ENCODE measurements at places on chromosomes 13 and 19.

DNA sequence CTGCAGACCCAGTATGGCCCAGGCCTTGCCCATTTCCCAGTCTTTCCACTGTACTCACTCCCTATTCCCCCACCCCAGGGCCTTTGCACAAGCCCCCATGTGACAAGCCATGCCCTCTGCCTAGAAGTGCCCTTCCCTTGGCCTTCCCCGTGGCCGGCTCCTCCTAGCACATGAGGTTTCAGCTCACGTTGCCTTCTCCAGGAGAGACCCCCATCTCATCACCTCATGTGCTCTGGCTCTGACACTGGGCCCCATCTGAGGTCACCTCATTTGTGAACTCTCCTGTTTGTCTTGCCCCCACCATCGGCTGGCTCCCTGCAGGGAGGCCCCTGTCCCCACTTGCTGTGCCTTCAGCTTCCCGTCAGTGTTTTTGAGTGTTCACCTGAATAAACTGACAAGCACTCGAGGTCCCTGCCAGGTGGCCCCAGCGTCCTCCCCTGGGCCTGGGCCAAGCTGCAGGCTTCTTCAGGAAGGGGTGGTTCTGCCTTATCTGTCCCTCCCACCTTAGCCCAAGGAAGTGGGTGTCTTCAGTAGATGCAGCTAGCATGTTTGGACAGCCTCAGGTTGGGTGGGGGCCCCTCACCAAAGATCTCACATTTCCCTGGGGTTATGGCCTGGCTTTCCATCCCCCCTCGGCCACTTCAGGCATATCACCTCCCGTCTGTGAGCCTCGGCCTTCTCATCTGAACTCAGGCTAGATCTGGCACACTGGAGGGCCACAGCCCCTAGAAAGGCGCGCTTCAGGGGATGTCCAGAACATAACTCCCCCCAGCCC is 3.8 kb upstream of the SLC25A42 start:
- no peak for DNase-seq

DNA sequence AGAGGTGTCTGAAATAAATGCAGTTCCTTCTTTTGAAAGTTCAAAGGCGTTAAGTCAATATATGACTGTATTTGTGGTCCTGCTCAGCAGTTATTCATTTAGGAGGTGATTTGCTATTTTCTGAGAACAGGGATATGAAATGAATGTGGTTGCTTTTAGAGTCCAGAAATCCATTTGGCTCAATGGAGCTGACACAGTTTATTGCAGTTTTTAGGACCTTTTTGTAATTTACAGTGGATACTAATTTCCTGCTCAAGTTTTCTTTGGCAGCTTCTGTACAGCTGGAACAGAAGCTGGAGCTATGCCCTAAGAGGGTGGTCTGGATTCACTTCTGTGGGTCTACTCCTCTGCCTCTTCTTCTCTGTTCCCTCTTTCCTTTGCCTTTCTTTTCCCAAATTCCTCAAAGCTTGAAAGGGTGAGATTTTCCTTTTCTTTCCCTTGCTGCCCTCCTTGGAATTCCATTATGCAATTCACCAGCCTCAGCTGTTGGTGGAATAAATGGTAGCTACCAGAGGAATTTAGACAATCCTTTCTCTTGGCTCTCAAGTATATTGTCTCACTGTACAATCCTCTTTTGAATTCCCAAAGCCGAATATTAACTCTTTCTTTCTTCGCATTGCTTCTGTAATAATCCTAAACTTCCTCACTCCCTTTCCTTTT is 39.9 kb downstream of the ITGBL1 start:
- DNase-seq, result no peak

DNA sequence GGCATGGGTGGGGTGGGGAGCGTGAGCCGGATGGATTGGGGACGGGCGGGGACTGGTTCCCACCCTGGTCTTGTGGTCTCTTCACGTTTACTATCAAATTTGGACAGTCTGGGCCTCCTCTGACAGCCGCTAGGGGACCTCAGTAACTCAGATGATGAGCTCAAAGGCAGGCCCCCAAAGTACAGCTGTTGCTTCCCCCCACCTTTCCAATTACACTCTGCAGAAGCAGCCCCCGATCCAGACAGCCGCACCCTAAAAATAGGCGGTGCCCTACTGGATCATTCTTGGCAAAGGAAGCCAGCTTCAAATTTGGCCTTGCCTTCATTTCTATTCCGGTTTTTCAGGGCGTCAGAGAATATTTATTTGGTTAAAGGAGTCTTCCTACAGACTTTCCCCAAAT is 1.9 kb upstream of the FOXO1 start:
- no peak for DNase-seq

DNA sequence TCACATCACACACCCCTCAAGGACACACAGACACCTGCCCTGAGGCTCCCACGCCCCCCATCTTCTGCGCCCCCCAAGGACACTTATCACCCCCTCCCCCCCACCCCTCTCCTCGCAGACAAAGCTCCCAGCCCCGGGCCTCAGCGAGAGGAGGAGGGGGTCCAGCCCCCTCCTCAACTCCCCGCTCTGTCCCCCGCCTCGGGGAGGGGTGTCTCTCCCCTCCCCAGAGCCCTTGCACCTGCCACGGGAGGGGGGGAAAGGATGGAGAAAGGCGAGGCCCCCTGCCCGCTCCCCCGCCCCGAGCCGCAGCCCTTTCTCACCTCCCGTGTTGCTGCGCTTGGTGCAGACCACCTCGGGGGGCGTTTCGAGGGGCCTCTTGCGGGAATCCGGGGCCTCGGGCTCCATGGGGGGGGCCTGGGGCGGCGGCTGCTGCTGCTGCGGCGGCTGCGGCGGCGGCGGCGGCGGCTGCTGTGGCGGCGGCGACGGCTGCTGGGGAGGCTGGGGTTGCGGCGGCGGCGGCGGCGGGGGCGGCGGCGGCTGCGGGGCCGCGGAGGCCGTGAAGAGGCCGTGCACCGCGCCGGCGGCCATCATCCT is 621 bp downstream of the NOVA2 start:
- no peak for DNase-seq

DNA sequence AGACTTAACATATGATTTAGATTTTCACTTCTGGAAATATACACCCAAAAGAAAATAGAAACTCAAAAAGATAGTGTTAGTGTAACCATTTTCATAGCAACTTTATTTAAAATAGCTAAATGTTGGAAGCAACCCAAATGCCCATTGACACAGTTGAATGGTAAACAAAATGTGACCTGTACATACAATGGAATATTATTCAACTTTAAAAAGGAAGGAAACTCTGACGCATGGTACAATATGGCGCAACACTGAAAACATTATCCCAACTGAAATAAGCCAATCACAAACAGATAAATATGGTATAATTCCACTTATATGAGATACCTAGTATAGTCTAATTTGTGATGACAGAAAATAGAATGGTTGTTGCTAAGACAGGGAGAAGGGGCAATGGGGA is 1456.1 kb upstream of the MIR17HG start:
- DNase-seq, result no peak

DNA sequence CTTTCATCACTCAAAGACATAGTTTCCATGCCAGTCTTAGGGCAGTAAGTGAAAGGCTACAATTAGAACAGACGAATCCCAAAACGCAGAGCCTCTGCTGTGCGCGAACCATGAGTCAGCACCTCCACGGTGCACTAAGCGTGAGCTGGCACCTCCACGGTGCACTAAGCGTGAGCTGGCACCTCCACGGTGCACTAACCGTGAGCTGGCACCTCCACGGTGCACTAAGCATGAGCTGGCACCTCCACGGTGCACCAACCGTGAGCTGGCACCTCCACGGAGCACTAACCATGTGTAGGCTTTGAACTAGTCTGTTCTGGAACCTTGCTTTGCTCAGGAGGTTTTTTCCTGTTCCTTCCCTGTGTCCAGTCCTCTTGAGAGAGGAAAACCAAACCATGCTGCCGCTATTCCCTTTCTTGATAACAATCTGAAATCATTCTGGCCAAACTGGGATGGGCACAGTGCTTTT is 120.6 kb downstream of the IRS2 start:
- no peak for DNase-seq

GRCh38 chr19:30339624-30340525 is 32.3 kb upstream of the ZNF536 start:
- DNase-seq, result no peak

GRCh38 chr13:33262594-33262993 is 23.0 kb downstream of the STARD13 start:
- no peak for DNase-seq

DNA sequence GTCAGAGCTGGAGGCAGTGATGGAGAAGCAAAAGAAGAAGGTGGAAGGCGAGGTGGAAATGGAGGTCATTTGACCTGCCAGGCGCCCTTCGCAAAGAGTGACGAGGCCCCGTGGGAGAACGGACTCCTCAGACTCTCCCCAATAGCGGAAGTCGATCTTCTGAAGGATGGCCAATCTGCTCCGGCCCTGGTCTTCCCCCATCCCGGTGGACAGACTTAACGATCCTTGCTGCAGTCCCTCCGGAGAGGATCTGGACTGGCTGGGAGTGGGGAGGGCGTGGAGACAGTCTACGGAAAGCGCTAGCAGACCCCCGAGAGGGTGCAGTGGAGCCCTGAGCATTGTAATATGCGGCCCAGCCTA is 11.9 kb downstream of the EPS8L1 start:
- DNase-seq, result peak; percentile 12

DNA sequence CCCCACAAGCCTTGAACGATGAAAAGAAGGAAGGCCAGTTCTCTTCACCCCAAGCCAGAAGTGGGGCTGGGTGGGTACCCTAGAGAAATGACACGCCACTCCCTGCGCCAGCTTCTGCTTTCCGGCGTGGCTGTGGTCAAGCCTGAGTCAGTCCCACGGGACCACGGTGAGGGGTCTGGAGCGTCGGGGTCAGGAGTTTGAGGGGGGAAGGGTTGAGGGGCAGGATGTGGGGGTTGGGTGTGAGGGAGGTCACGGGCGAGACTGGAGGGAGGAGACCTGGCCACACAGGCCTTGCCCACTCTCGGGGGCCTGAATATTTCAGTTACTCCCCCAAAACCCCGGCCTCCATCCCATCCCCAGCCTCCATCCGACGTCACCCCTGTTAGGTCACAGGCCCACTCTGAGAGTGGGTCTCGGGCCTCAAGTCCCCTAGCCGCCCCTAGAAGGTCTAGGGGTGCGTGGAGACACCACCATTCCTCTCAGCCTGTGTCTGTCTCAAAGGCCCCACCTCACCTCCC is 500 bp upstream of the IFI30 start:
- DNase-seq, result no peak

Data from skin of body (tissue), 3 donors.